AG04449 (cell line): ENCODE measurements at places on chromosomes 12 and 14.

- no peak for DNase-seq
These were observed 3.4 kb downstream of the KRT4 start for GRCh38 chr12:52810554-52810953.

GRCh38 chr12:53325511-53326061 is 4.2 kb upstream of the AAAS start:
- no peak for DNase-seq

DNA sequence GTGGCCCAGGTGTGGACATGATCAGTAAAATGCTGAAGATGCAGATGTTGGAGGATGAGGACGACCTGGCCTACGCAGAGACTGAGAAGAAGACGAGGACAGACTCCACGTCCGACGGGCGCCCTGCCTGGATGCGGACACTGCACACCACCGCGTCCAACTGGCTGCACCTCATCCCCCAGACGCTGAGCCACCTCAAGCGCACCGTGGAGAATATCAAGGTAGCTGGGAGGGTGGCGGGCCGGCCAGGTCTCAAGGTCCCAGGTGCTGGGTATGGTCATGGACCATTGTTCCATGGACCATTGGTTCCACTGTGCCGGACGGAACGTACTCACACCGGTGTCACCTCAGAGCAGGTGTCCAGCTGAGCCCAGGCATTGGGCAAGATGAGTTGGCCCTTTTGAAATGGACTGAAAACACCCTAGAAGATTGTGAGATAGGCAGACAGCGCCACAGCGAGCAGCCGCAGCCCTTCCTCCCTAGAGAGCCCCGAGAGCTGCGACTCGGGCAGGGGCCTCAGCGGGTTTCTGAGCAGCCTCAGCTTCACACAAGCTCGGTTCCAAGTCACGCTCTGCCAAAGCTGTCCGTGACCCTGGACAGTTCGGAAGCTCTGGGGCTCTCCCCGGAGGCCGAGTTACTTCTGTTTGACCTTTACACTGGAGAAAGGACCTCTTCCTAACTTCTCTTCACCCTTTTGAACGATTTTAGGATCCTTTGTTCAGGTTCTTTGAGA is 38.9 kb downstream of the HSP90AA1 start:
- DNase-seq, result no peak

DNA sequence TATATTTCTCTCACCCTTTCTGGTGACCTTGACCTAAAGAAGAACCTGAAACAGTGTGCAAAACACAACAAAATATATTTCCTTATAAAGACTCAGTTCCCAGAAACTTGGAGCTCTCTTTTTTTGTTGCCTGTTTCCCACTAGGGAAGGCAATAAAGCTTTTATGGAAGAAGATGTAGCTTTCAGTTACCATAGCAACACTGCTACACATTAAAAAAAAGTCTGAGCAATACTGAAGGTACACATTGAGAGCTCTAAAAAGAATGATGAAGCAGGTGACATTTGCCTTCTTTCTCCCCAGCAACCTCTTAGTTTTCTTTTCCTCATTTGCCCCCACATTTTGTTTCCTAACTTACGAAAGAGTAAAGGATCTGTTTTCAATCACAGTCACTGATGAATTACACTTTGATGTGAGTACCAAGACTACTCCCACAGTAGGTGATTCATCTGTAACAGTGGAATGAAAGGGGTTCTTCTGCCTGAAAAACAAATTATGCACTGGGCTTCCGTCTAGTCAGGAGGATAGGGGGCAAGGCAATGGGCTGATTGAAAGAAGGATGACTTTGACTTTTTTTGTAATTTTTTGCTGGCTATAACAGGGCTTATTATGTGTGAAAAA is 1.1 kb upstream of the CATSPERB start:
- no peak for DNase-seq

DNA sequence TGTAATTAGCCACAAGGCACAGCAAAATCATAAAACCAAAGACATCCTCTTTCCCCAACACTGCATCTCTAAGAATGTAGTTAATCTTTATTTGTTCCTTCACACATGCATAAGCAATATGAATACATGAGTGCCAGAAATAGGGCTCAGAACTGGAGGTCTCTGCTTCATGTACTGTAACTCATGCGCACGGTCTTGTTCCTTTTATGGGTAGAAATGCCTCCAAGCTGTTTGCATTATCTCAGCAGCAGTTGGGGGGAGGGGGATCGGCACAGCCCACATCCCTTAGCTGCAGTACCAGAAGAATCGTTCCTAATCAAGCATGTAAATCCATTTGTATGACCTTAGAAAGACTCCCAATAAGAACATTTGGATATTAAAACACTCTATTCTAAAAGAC is 20.0 kb downstream of the RHOJ start:
- no peak for DNase-seq

DNA sequence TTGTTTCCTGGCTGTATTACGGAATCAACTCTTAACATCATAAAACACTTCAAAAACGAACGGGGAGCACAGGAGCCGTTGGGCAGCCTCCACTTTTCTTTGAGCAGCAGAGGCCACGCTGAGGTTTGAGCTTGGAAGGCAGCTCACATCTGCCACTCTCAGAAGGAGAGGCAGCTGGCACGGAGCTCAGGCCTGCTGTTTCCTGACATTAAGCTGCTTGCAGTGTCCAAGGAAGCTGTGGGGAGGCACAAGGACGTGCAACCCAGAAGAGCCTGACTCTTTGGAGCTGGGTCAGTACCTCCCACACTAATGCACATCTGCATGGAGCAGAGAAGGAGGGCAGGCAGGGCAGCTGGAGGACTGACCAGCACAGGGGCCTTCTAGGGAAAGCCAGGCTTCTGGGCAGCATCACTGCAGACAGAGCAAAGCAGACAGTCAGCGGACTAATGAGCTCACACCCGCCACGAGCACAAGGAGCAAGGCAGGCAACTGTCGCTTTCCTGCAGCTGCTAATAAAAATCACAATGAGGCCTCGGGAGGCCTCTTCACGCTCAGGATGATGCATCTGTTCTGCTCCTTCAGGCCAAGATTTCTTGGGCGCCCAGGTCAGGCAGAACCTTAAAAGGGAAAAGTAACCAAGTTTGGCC is 211.1 kb downstream of the GLT1D1 start:
- DNase-seq, result no peak

GRCh38 chr12:69947897-69948296 is 122.9 kb downstream of the MYRFL start:
- no peak for DNase-seq

DNA sequence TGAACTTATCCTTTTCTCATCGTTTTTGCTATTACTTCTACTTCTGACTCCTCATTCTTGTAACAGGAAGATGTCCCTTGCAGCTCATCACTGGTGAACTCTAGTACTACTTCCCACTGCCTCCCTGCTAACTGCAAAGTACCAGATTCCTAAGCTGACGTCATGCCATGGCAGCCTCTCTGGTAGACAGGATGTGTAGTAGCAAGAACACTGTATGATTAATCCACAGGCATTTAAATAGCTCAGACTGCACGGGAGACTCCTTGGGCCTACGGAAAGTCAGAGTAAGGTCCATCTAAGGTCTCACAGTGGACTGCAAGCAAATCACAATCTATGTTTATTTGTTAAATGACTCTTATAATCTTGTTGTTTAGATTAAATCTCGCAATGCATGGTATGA is 43.5 kb downstream of the DNAI7 start:
- DNase-seq, result peak; percentile 98

GRCh38 chr12:124277394-124278241 is 17.3 kb upstream of the RFLNA start:
- DNase-seq, result no peak

GRCh38 chr12:100699209-100699608 is 95.4 kb upstream of the ANO4 start:
- DNase-seq, result no peak

DNA sequence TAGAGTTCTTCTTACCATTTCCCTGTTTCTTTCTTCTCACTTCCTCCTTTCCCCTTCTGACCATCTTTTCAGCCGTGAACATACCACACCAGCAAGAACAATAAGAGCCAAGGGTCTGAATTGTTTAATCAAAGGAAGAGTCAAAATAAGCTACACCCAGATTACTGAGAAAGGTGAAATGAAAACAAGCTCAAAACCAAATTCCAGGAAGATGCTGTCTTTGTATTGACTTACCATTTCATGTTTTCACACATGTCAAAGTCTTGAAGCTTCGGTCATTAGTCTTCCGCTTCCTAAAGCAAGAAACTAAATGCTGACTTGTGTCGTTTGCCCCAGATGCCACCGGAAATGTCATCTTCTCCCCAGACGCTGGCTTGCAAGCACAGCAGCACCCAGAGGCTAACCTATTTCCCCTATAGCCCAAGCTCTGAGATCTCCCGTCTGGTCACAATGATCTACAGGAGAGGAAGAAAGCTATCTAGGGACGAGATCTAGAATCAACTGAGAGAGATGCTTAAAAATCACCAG is 136.5 kb upstream of the AMIGO2 start:
- DNase-seq, result no peak

DNA sequence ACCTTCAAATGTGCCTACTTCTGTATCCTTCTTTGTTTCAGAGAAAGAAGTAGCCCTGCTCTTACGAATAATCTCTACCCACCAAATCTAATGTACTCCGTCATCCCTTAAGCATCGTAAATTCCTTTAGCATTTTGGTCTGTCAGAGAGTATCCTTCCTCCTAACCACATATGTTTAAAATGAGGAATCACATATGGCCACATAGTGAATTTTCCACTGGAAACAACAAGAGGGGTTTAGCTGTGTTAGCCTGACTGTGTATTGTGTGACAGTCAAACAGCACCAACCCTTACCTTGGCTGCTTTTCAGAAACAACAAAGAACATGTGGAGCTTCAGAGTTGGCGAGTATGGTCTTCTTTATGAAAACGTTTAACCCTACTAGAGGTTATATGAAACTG is 5.5 kb downstream of the LUM start:
- no peak for DNase-seq
